Foreskin keratinocyte (primary cell): ENCODE measurements at places on chromosomes 2 and 18.

DNA sequence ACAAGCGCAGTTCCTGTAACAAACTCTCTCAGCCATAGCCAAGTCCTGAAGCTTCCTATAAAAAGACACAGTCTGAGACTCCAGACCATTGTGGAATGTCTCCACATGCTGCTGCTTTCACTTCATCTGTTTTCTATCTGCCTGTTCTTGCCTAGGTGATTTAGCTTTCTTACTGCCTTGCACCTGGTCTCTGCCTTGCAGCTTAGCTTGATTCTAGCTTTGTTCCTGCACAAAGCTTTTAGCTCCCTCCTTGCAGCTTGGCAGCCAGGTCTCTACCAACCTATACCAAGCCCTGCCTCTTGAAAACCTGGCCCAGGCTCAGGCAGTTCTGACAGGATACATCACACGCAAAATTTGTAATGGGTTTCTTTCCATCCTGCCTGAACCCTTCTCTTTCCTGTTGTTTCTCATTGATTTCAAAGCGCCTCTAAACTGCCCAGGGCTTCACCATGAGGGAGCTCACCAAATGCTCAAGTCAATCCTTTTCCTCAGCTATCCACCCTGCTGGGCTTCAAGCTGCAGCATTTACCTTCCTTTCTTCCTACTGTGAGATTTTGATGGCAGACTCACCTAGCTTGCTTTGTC is 941.3 kb upstream of the NXPH2 start:
- peak; percentile 78 for DNase-seq

DNA sequence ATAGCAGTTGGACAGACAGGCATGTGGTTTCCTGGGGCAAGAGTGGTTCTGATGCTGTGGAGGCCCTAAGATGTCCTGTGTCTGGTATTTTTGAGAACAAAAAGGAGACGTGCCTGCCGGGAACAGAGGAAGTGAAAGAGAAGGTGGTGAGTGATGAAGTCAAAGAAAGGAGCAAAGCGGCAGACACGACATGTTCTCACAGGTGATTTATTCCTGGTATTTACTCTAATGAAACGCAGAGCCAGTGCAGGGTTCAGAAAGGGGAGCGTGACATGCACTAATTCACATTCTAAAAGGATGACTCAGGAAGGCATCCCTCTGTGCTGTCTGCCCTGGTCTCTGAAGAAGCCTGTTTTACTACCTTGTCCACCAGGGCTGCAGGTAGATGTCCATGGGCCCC is 211.0 kb downstream of the KCNE4 start:
- peak; percentile 97 for DNase-seq

- DNase-seq: peak; percentile 78
Observed at GRCh38 chr18:8424917-8425725, 184.1 kb upstream of the RAB12 start.

DNA sequence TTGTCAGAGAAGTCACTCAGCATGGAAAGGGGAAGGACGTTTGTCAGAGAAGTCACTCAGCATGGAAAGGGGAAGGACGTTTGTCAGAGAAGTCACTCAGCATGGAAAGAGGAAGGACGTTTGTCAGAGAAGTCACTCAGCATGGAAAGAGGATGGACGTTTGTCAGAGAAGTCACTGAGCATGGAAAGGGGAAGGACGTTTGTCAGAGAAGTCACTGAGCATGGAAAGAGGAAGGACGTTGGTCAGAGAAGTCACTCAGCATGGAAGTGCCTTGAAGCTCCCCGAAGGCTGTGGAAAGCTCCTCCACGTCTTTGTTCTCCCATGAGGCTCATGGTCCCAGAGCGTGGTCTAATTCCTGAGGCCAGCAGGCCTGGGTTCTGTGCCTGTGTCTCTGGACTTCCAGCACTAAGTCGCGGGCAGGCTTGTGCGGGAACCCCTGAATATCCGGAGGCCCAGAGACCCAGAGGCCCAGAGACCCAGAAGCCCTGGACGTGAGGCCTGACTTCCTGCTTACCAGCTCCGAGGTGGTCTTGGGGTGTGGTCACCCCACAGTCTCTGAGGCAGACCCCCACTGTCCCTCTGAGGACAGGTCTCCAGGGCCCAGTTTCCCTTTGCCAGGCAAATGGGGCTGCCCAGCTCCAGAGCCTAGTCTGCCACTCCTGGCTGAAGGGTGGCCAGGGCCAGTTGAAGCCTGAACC is 70.4 kb upstream of the TWIST2 start:
- DNase-seq: no peak

- DNase-seq: no peak
Observed at GRCh38 chr2:181937473-181937872, 45.9 kb downstream of the ITPRID2 start.

DNA sequence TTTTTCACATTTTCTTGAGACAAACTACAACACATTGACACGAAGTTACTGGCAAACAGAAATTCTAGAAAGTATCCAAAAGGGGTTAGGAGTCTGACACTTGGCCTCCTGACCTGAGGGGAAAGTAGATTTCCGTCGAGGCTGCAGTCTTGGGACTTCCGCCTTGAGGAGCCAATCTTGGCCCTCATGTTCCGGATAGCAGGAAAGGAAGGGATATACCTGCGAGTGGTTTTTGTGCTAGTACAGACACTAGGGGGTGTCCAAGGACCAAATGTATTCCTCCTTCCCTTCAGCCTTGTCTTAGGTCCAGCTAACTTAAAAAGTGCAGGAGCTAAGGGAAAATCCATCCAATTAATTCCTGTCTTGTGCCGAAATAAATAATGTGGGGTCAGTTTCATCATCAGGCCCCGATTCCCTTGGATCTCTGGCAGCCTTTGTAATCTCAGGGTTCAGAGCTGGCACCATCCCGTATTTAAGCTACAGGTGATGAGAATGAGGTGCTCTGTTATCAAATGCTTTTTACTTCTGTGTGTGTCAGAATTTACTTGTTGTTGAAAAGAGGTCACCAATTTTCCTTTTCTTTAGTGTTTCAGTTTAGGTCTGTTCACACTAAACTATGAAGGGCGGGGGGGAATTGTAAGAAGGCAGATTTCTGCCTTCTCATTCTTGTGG is 330.2 kb upstream of the FANCL start:
- DNase-seq: peak; percentile 72

GRCh38 chr2:207640661-207641060 is 15.5 kb upstream of the METTL21A start:
- no peak for DNase-seq

DNA sequence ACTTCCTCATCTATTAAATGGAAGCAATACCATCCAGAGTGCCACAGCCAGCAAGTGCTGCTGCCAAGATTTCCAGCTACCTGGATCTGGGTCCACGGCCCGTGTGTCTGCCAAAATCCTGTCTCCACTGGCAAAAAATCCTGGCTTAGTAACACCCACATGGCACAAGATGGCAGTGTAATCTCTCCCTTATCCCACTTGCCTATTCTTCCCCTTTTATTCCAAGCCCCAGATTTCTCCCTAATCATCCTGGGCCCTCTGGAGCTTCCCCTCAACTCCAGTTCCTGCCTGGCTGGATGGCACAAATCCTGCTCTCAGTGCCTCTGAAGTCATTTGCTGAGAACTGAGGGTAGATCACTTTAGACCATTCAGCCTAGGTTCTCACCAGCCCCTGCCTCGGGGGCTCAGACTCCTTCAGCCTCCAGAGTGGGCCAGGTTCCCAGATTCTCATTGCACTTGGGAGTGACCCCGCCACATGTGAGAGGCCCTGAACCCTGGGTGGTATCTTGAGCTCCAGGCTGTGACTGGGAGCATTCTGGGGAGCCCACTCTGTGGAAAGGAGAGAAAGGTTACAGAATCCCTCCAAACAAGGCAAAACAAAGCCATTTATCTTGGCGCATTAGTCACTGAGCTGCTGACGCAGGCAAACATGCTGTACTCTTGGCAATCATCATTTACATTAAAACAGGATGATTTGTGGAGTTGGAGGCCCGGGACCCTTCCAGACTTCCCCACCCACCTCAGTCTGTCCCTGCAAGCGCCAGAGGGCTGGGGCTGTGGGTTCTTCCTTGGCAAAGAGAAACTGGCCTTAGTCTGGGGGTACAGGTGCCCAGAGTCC is 325.8 kb downstream of the DYSF start:
- DNase-seq: no peak

DNA sequence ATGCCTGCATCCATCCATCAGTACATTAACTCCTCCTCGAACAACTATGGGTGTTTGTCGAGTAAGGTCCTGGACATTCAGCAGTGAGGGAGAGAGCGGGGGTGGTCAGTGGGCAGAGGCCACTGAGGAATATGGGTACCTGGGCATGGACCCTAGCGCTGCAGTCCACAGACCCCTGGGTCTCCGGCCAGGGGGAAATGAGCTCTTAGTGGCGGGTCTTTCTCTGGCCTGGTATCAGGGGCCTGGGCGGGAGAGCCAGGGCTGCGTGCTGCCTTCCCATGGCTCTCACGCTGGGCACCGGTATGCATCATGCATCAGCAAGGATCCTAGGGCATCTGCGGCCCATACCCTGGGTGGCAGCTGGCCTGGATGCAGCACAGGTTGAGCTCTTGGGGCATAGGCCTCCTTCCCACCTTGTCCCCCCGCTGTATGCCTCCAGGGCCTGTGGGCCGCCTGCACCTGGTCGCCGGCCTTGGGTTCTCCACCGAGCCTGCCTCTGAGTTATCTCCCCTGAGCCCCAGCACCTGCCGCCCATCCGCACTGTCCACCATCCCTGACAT is 1.3 kb upstream of the MOCOS start:
- DNase-seq: no peak

GRCh38 chr2:210027608-210028007 is 25.2 kb downstream of the RPE start:
- no peak for DNase-seq

- peak; percentile 96 for DNase-seq
Observed at GRCh38 chr2:223735659-223736244, 101.6 kb downstream of the AP1S3 start.

GRCh38 chr2:191280290-191280689 is 35.1 kb downstream of the MYO1B start:
- no peak for DNase-seq

DNA sequence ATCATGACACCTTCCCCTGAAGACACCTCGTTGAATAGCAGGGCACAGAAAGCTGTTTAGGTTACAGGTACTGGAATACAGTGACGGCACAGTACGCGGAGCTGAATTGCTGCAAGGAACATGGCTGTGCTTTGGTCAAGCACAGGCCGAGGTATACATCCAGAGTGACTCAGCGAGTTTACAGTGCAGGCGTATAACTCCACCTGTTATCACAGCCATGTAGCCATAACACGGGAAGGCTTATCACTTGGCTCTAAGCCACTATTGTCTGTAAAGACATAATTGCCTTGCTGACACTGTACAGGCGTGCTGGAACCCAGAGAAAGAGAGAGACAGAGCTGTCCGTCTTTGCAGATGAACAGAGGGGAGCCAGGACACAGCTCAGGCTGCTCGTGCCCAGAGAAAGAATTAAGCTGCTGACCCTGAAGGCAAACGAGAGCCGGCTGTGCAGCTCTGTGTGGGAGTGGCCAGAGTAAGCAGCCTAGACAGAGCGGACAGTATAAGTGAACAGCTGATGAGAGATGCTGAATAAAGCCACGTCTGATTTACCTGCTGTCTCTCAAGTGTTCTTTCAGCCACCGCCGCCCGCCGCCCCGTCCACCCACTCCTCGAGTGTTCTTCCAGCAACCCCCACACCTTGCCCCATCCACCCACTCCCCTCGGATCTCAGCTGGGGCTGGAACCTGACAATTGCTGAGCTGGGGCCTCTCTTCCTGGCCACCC is 87.3 kb upstream of the PPP1CB start:
- DNase-seq: no peak

DNA sequence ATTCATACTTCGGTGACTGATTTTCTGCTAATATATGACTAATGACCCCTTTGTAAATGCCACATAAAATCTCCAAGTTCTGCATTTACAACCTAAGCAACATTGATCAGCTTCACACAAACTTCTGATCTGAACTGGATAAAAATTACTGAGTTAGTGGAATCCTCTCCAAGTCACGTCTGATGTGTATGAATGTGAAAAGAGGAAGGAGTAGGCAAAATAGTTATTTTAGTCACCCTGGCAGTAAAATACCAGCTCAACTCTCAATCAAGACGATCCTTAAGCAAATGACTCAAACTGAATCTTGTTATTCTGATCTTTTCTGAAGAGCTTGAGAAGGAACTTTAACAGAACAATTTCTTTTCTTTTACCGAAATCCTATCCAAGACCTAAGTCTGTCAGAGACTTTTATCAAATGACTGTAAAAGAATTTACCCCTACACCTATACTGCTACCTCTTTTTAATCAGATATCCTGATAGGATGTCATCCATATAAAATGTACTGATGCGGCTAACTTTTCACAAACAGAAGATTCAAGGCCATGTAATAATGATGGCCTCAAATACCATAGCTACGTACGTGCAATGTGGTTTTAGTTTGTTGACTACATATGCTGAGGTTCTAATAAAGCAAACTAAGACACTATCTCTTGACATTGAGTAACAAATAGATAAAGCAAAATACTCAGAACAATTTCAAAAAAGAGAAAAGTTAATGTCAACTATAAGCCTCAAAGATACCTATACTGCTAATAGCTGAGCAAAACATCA is 23.7 kb downstream of the CUL3 start:
- DNase-seq: no peak

GRCh38 chr18:4241090-4241617 is 214.0 kb downstream of the DLGAP1 start:
- no peak for DNase-seq

DNA sequence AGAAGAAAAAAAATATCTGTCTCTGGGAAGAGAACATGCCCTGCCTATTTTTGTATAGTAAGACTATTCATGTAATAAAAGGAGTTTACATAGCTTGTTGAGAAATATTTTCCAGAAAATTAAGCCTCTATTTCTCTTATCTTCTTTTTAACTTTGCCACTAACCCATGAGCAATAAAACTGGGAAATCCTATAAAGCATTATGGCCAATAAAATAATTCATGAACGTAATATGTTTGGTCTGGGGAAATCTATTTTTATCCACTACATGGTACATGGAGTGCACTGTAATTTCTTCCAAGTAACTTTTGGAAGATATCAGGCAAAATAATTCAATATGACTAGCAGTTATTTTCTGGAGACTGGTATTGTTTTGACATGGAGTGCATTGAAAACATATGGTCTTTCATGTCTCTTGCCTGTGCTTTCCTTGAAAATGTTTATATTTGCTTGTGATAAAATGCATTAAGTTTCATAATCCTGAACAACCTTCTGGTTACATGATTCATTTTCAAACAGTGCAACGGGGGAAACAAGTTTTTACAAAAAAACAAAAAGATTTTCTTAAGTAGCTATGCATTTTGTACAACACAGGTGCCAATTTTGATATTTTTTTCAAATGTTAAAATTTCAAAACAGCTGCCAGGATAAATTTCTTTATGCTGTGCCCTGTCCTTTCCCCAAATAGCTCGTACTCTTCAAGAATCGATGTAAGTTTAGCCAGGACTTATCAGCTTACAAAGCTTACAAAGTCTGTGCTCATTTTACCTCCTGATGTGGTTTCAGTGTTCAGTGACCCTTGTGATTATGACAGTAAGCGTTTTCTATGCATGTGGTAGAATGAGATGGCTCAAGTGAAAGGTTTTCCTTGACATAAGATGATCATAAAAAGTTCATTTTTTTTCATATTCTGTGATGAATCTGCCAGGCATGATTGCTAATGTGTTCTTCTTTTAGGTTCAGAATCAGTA is 194.5 kb downstream of the UBE2E3 start:
- peak; percentile 4 for DNase-seq

GRCh38 chr18:41569867-41570266 is 385.2 kb upstream of the PIK3C3 start:
- DNase-seq: no peak
